ENCODE measurements at places on chromosomes 7 and 10.

DNA sequence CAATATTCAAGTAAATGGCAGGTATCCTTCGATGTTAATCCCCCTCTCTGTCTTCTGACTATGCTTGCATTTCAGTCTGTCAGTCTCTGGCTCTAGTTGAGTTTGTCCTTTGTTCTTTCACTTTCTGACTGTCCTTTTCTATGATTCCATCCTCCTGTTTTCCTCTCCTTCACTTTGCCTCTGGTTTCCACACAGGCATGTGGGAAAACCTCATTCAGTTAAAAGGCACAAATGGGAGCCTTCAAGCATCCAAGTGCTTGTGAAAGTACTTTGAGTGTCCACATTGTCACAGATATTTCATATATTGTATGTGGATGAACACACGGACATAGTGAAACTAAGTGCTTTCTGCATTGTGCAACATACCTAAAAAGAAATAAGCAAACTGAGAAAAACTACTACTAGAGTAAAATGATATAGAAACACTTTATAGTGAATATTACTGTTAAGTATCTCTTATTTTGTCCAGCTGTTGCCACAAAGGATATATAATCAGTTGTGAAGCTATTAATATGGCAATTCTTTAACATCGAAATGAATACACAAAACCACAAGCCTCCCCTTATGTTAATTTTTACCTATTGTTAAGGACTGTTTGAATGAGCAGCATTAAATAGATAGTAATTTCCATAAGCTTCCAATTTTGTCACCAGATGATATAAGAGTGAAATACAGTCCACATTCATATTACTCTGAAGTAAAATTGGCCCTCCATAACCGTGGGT, 71.7 kb downstream of the NRBF2 start:
- DNase-seq: no peak

DNA sequence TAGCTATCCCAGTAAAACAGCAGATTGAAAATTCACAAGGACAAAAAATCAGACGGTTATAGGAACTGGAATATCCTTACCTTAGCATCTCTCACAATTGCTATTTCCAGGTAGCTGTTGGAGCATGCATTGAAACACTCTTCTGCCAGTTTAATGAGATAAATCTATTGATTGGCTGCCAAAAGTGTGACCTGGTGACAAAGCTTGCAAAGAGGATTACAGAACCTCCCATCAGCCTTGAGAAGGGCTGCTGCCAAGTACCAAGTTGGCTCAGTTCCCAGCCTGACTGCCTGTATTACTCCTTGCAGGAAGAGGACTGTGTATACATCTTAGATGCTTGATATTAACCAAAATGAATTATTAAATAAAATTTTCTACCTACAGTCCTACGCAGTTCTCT, 5.1 kb downstream of the PRLHR start:
- DNase-seq: no peak

DNA sequence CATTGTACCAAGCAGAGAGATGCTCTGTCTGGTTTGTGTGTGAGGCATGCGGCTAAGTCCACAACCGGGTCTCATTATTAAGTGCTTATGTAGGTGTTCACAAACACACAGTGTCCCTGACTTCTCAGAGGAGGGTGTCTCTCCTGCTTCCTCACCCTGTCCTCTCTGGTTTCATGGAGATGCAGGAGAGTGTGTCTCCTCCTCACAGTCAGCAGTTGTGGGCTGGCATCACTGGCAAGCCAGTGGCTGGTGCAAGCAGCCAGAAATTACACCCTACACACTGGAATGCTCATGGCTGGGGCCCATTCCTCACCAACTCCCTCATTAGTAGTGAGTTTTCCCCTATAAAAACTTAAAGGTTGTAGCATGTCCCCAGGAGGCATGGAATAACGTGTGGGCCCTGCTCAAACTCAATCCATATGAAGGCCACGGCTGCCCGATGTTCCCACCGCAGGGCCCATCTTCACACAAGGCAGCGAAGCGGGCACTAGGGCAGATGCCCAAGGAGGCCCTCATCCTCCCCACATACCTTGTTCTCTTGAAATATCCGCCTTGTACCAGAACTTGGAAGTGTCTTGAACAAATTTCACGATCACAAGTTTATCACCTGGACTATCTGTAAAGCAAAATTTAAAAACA, 280.1 kb downstream of the TNS3 start:
- DNase-seq: no peak

DNA sequence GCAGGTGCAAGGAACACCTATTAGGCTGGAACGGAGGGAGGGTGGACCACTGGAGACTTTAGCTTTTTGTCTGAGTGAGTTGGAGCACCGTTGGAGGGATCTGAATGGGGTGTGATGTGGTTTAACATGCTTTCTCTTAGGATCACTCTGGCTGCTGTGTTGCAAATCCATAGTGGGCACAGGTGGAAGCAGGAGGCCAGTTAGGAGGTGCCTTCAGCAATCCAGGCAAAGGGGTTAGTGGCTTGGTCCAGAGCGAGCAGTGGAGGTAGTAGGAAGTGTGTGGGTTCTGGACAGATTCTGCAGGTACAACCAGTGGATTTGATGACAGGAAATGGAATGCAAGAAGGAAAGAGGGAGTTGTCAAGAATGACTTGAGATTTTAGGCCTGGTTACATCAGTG, 95.0 kb downstream of the MMRN2 start:
- DNase-seq: no peak

DNA sequence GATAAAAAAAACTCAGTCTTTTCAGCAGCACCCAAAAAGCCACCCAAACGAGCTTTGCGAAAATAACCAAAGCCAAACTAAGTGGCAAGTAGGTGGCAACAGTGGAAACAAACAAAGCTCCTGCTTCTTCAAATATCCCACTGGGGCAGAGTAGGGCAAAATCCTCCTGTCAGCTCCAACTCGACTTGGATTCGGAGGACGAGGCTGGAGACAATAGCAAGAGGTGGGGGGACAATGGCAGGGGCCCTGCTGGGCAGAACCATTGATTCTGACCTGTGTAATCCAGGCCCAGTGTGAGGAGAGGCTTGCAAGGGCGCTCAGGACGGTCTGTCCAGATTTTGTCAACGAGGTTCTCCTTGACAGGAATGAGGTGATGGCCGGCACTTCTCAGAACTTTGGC, 35.5 kb downstream of the XPNPEP1 start:
- no peak for DNase-seq
